ENCODE measurements at places on chromosomes 7 and 10.

- DNase-seq = no peak
Observed at GRCh38 chr7:42085531-42085930, 151.5 kb downstream of the GLI3 start.

DNA sequence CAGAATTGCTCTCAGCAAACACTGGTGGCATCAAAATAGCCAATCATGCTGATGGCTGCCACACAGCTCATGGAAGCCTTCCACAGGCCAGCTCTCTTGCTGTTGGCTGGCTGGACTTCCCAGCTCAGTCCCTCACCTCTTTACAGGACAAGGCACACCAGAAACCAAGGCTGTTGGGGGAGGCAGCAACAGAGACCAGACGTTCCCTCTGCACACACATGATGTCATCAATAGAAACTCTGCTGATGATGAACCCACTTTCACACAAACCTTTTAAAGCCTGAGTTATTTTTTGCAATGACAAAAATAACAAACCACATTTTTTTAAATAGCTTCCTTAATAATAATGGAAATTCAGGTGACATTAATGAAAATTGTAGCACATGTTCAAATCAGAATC is 300.9 kb upstream of the C7orf33 start:
- no peak for DNase-seq

DNA sequence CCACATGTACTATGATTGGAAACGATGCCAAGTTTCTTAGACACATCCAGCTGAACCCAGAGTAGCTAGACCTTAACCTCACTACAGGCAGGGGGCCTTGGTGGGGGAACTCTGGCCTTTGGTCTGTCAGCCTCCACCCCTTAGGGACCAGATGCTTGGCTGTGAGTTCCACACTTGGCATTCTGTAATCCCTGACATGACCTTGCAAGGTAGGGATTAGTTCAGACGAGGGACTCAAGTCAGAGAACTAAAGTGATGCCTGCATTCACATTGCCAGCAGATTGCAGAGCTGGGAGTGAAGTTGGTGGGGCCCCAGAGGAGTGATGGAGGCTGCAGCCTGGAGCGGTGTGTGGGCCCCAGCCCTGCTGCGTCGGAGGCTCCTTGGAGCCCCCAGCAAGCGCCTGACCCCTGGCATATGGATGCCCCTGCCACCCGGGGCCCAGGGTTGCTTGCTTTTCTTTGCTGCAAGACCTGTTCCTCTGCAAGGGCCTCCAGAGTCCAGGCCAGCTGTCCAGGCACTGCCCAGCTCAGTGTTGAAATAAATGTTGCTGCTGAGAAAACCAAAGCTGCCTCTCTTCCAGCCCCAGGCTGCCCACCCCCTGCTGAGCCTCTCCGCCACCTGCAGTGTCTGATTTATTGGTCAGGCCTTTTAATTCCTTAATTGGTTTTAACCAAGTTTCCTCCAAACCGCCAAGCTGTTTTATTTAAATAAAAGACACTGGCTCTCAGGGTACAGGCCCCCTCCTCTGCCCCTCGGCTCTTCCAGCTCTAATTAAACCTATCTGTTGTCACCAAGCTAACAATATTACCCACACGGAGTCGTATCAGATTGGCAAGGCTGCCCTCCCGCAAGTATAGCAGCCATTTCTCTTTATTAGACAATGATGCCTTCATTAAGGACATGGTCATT is 4.7 kb downstream of the NPTX2 start:
- peak; percentile 34 for DNase-seq

DNA sequence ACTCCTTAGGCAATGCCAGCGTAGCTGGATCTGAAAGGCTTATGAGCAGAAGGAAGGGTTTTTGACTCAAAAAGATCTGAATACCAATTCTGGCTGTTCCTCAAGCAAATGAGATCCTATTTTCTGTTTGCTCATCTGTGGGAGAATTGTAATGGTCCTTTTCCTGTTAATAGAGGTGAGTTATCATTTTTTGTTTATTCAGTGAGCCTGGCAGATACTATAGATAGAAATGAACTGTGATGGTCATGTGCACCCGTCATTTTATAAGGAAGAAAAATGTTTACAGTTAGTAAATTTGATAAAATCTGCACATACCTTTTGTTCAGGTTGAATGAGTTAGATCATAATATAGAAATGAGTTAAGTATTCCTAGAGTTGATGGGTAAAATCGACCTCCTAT is 97.7 kb downstream of the ACTR3B start:
- DNase-seq = no peak

DNA sequence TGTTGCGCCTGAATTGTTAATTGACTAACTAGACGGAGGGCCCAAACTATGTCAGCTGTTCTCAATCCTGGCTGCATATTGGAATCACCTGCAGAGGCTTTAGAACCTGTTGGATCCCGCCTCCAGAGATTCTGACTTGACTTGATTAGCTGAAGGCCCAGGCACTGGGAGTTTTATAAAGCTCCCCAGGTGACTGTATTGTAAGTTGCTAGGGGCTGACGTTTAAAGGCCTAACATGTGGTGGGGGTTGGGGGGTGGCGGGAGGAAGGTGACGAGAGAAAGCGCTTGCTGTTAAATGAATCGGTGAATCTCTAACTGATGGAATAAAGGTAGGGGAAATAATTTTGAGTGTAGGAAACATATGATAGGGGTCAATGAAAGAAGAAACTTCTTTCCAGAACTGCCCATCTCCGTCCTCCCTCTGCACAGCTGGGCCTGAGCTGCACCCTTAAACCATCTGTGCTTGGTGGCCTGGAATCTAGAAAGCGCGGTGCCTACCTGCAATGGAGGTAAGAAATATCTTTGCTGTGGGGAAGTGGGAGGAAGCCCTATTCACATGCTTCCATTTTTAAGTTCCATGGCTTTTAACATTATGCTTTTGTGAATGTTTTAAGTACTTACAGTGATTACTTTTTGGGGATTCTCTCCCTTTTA is 225.0 kb upstream of the FAM3C start:
- DNase-seq = peak; percentile 73

DNA sequence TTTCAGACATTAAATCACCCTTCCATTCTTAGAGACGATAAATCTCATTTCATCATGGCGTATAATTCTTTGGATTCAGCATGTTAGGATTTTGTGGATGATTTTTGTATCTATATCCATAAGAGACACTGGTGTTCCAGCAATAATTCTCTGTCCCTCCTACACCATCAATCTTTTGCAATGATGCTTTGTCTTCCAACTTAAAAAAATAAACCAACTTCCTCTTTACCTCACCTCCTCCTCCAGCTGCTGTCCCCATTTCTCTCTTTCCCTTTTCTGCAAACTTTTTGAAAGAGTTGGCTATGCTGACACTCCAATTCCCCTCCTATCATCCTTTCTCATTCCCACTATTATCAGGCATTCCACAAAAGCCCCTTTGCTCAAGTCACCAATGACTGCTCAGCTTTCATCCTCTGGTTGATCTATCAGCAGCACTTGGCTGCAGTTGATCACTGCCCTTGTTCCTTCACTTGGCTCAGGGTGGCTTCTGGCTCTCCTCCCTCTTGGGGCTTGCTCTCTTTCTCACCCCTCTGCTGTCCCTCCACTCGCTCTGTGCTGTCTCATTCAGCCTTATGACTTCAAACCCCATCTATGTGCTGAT is 130.0 kb downstream of the ARHGAP22 start:
- peak; percentile 17 for DNase-seq

DNA sequence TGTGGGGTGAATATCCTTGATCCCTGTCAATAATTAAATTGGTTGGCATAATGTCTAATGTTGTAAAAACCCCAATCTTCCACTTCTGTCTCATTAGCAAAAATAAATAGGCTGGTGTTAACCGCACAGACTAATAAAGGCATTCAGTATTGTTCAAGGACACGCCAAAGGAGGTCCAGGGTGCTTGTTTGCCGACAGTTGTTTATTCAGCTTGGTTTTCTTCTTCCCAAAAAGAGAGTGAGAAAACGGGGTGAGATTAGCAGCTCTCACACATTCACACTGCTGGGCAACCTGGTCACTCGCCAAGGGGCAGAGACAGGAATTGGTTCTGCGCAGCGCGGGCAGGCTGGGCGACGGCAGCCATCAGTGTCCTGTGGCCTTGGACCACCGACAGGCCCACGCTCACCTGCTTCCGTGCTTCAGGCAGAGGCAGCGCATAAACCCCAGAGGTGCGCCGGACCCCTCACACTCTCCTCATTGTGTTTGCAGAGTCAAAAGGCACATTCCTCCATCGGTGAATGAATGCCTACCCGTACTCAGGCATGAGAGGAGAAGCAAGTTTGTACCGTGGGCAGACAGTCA is 26.2 kb upstream of the LMBR1 start:
- no peak for DNase-seq

DNA sequence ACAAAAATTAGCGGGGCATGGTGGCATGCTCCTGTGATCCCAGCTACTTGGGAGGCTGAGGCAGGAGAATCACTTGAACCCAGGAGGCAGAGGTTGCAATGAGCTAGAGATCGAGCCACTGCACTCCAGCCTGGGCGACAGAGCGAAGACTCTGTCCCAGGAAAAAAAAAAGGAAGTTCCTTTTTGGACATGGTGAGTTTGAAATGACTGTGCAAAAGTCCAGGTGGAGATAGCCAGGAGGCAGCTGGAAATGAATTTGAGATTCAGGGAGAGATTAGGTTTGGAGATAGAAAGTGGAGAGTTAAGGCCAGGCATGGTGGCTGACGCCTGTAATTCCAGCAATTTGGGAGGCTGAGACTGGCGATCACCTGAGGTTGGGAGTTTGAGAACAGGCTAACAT is 139.1 kb downstream of the MARCHF5 start:
- no peak for DNase-seq

DNA sequence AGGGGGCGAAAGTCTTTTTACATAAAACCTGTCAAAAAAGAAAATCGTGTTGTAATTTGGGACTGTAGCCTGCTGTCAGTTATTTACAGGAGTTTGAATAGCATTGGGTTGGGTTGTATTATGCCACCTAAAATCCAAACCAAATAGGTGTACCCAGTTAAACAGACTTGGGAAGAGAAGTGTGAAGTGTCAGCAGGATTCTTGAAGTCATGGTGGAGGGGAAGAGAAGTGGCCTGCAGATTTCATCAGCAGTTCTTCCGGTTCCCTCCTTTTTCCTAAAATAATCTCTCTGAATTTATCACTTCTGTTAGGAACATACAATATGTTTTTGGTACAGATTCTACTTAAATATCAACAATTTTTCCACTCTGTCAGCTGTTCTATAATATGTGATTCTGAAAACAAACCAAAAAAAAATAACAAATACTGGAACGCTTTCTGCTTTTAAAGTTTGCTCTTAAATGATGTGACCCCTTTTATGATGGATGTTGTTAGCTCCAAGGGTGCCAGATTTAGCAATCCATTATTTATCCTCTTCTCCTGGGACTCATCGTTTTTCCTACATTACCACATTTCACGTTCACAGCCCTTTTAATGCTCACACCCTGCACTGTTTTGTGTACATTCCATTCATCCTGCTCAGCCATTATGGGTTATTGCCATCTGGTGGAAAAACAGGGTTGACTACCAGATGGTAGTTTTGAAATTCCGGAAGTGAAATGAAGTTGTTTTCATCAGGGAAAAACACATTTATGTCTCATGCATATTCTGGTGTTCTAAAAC is 18.7 kb upstream of the ARHGAP12 start:
- no peak for DNase-seq

DNA sequence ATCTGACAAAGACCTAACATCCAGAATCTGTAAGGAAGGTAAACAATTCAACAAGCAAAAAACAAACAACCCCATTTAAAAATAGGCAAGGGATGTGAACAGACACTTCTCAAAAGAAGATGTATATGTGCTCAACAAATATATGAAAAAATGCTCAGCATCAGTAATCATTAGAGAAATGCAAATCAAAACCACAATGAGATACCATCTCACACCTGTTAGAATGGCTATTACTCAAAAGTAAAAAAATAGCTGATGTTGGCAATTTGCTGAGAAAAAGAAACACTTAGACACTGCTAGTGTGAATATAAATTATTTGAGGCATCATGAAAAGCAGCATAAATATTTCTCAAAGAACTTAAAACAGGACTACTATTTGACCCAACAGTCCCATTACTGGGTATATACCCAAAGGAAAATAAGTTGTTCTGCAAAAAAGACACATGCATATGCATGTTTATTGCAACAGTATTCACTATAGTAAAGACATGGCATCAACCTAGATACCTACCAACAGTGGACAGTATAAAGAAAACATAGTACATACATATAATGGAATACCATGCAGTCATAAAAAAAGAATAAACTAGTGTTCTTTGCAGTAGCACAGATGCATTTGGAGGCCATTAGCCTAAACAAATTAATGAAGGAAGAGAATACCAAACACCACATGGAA is 980.1 kb downstream of the KCNMA1 start:
- no peak for DNase-seq

DNA sequence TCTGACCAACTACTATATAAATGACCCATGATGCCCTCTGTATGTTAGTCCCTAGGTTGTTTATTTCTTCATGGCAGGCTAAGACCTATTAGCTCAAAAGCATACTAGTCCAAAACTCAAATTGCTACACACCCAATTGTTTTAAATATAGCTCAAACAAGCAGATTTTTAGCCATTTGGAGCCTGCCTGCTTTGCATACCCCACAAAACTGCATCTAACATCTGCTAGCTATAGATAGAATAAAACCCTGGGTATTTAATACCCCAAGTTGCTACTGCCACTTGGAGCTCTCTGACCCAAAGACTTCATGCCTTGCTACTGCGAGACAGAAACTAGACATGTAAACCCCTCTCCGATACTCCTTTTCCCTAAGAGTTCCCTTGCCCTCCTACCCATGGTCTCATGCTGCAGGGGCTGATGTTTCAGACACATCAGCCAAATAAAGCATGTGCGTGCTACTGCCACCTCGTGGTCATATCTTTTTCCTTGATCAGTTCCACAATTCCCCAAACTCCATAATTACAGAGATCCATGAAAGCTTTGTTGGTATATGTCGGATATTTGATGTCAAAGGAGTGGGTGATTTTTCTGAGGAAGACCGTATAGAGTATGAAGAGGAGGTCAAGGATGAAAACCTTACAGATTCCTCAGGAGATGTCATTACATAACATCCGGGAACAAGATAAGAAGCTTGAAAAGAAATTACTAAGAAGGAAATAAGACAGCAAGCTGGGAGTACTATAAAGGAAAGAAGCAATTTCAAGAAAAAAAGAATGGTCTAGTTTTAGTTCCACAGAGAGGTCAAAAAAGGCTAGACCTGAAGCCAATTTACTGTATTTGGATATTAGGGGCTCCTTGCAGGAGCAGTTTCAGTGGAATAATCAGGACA is 386.6 kb downstream of the SH2D4B start:
- DNase-seq = peak; percentile 86

DNA sequence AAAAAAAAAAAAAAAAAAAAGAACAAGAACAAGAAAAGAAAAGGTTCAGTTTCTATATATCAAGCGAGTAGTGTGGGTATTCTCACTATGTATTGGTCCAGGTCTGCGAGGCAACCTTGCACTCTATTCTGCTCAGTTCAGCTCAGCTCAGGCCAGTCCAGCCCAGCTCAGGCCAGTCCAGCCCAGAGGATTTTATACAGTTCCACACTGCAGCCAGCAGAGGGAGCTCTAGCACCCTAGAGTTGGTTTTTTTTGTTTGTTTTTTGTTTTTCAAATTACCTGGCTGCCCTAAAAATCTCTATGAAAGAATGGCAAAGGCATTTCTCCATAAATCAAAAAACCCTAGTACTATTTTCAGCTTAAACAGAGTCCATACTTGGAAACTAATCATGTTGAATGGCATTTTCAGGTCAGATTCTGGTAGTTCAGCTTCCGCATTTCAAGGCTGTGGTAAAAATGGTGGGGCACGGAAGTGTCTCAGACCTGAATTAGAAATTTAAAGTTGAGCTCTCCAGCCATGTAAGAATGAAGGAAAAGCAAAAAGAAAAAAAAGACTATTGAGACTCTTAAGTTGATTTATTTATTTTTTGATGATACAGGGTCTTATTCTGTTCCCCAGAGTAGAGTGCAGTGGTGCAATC is 55.2 kb upstream of the GSDME start:
- DNase-seq = peak; percentile 85

- DNase-seq = no peak
Observed at GRCh38 chr10:62915158-62915557, 99.0 kb upstream of the EGR2 start.
